ENCODE measurements at places on chromosomes 13 and 19.
A peak's percentile ranks its signal among the peaks of the same experiment; 100 is the strongest.

GRCh38 chr13:94332359-94333096 lies 147.0 kb downstream of the DCT start:
- no peak for DNase-seq

- no peak for DNase-seq
These were observed 50.5 kb downstream of the TEX26 start for GRCh38 chr13:30982906-30983305.

- no peak for DNase-seq
These were observed 8.1 kb downstream of the ZNF749 start for GRCh38 chr19:57443121-57443696.

GRCh38 chr19:50322931-50323781 lies 6.0 kb downstream of the KCNC3 start:
- DNase-seq, result no peak

- peak; percentile 72 for DNase-seq
These were observed 1.4 kb downstream of the CIC start for GRCh38 chr19:42270346-42271044.

- peak; percentile 48 for DNase-seq
These were observed 12.8 kb downstream of the CIB3 start for GRCh38 chr19:16160445-16160942.

DNA sequence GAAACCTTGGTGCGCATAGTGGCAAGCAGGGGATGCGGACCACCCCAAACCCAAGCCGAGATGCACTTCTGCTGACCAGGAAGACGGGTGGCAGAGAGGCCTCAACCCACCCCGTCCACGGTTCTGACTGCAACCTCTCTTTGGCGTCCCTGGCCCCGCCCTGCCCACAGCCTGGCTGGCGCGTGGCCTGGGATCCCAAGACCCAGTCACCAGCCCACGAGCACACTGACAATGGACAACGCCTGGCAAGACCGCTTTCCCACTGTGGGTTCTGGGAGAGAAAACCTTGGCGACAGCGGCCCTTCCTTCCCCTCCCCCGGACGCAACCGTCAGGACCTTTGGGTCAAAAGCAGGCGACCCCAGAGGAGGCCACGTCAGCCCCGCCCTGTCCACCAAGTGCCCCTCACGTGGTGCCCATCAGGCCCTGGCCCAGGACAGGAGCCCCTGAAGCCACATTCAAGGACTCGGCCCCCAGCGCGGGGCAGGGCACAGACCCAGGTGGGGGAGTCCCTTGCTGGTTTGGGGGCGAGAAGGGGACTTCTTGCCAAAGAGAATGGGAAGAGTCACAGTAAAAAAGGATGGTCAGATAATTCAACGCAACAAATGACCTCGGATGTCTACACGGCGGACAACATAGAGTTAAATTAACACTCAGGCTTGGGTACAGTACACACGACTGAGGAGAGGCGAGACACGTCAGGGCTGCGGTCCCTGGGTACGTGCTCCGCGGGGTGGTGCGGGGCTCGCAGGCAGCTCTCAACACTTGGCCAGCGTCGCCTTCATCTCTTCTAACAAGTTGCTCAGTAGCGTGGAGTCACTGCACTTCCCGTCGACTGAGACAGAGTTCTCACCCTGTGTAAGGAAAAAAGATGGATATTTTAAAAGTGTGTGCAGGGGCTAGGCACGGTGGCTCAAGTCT lies 5.0 kb downstream of the IZUMO4 start:
- no peak for DNase-seq

DNA sequence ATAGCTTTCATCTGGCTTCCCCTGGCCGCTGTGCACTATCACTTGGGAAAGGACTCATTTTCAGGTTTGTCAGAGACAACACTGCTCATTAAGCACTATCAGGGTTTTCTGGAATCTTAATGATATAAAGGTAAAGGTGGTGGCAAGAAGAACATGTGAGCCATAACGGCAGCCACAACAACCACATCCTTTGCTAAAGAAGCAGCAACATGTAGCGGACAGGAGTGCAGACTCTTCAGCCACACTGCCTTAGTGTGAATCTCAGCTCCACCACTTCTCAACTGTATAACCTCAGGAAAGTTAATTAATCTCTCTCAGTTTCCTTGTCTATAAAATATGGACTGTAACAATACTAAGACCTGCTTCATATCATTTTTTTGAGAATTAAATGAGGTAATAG lies 24.1 kb upstream of the MIR17HG start:
- DNase-seq, result no peak

- DNase-seq, result no peak
These were observed 22.9 kb upstream of the LGALS14 start for GRCh38 chr19:39681416-39681815.

- DNase-seq, result no peak
These were observed 57.4 kb downstream of the ATP11A start for GRCh38 chr13:112747256-112747655.

- DNase-seq, result no peak
These were observed 323.9 kb downstream of the MZT1 start for GRCh38 chr13:72403396-72404010.

DNA sequence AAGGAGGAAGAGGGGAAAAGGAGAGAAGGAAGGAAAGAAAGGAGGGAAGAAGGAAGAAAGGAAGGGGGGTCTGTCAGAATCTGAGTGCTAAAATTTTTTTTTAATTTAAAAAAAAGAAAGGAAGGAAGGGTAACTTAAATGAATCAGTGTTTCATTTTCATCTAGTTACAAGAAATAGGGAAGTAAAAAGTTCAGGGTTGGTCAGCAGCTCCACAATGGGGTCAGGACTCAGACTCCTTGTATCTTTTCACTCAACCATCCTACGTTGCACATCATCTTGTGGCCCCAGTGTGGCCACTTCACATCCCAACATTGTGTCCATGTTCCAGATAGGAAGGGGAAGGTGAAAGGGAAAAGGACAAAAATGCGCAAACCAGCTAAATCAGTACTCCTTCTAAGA lies 14.3 kb upstream of the FNDC3A start:
- no peak for DNase-seq

DNA sequence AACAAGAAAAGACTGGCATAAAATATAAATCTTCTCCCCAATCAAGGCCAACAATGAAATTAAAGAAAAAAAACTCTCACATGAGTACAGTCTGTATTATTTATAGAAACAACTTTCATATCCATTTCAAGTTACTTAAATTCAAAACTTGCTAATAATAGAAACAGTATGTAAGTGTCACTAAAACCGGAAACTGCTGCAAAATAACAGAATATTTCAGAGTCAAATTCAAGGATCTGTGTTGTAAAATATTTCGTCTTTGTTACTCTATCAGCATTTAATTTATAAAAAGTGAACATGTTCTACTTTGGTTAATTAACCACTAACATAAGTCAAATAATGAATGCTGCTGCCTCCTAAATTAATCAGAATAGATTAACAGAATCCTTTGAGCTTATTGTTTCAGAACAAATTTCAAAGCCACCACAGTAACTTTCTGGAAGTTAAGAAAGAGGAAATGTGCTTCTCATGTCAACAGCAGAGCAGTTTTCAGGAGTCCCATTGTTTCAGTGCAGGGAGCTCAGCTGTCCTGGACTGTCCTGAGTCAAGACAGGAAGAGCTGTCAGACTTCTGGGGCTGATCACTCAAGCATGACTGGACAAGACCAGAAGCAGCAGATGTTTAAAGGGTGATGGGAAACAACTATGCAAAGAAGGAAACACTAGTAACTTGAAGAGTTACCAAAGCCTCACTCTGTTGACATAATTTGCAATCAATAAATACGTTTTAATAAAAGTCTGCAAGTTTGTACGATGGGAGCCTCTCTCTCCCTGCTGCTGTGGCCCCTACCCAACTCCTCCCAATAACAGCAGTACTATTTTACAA lies 76.9 kb downstream of the FOXO1 start:
- peak; percentile 79 for DNase-seq

DNA sequence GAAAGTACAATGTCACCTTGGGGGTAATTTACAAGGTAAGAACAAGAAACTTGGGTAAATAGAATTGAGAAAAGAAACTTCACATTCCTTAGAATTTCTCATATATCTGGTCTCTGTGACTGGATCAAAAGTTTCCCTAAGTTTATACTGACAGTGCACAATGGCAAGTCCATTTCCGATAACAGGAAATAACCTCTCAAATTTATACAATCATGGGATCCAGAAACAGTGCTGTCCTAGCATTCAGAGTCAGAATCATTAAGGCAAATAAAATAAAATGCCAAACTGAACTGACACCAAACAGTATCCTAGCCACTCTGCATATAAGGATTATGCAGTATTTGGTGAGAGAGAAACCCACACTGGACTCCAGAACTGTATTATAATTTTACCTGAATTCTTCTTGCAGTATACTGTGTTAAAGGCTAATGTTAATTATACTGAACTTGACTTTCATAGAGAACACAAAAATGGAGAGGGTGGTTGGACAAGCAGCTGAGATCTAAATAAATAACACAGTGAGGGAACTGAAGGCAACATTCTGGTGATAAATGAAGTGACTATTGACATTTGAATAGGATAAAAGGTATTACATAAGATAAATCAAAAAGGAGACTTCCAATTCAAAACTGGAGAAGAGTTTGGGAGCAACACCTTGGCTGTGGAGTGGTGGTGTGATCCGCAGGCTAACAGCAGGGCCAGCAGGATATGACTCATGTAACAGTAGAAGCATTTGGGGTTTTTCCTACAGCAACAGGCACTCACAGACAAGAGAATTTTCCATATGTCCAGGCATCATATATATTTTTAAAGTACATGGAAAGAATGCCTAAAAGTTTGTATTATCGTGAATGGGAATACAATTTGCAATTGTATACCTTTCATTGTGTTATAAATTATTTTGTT lies 932.5 kb upstream of the MIR17HG start:
- no peak for DNase-seq

DNA sequence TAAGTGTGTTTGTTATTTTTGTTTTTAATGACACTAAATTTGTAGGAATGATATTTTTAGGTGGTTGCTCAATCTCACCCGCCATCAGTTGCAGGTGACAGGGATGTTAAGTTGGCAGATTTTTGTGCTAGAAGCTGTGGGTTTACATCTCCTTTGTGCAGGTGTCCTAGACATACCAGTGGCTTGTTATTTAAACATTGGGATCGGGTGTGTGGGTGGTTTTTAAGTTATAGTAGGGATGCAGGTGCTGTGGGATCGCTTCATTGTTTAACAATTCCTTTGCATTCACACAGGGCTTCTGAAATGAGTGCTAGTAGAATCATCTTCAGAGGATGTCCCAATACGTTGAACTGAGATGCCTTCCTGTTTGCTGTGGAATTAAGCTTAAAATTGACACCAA lies 100.0 kb downstream of the SHISA2 start:
- no peak for DNase-seq

- no peak for DNase-seq
These were observed 1315.4 kb downstream of the PCDH9 start for GRCh38 chr13:65914716-65915115.

- no peak for DNase-seq
These were observed 2.6 kb downstream of the TNFRSF19 start for GRCh38 chr13:23572836-23573235.

- DNase-seq, result no peak
These were observed 6.4 kb downstream of the DOHH start for GRCh38 chr19:3494051-3494450.

DNA sequence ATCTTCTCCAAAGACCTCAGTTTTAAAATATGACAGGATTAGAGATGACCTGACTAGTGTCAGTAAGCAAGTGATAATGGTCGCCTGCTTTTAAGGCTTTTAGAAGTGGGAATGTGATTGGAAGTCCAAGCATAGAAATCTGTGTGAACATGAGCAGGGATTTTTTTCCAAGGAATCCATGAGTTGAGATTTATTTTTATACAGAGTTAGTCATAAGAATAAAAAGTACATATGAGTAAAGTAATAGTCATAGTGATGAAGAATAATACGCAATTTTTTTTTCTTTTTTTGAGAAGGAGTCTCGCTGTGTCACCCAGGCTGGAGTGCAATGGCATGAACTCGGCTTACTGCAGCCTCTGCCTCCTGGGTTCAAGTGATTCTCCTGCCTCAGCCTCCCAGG lies 1.6 kb downstream of the ZNF546 start:
- no peak for DNase-seq

GRCh38 chr13:50290186-50290585 lies 274.9 kb downstream of the KCNRG start:
- no peak for DNase-seq

DNA sequence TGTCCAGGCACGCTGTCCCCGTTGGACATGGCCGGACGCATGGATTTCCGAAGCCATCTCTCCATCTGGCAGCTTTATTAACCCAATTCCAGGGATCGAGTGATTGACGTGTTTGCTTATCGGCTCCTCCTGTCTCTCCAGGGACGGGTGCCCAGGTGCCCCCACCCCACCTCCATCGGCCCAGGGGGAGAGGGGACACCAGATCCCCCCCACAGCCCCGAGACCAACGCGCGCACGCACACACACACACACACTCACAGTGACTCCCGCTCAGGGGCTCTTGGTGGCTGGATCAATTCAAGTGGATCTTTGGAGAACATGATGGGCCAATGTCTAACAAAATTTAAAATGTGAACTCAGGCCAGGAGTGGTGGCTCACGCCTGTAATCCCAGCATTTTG lies 23.1 kb upstream of the ONECUT3 start:
- no peak for DNase-seq

GRCh38 chr19:18964121-18964520 lies 23.1 kb upstream of the HOMER3 start:
- DNase-seq, result no peak

GRCh38 chr19:4707956-4708650 lies 15.5 kb downstream of the DPP9 start:
- no peak for DNase-seq

Measured in GM06990 (cell line).